ENCODE measurements at places on chromosomes 2 and 18.

DNA sequence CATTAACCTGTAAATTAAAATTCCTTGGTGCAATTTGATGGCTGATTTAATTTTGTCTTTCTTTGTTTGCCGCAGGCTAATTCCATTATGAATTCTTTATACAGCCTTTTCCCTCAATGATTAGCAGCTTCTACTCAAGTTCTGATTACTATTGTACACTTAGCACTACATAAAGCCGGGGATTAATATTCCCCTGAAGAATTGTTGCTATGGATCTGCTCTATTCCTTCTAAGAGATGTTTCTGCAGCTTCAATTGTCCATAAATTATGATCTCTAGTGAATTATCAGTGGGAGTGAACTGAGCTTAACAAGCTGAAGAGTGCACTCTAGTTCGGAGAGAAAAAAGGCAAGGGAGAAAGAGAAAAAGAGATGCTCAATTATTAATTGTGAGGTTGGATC, 433.7 kb upstream of the SPRED2 start:
- no peak for DNase-seq

GRCh38 chr2:145325485-145325884, 805.6 kb upstream of the ZEB2 start:
- no peak for DNase-seq

DNA sequence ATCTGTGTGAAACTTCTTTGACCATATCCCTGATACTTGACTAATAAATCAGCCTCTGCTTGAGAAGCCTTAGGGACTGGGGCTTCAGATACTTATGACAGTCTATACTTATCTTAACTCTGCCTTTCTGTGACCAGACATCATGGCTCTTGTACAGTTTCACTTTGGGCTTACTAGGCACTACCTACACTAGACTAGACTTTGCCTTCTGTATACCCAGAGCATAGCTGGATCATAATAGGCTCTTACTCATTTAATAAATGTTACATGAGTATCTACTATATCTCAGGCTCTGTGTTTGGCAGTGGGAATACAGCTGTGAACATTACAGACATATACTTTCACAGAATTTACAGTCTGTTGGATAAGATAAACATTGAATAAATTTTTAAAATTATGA, 9.0 kb downstream of the UGP2 start:
- DNase-seq, result no peak

DNA sequence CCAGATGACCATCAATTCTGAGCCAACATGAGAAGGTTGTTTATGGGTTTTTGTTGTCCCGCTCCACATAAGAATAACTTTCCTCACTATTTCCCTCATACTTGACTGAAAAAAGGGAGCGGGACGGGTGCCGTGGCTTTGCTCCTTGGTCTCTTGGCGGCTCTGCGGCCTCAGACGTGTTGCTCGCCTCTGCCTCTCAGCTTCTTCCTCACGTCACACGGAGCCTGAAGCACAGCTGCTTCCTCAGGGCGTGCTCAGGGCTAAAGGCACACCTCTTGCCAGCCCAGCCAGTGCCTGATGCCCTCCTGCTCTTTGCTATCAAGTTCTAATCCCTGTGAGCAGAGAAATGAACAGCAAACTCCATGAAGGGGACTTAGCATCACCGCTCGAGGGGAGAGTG, 17.9 kb upstream of the ID2 start:
- DNase-seq, result no peak
